Neuronal stem cell (in vitro differentiated cells): ENCODE measurements at places on chromosomes 13 and 19.

GRCh38 chr13:51628059-51628852 lies 44.0 kb downstream of the WDFY2 start:
- DNase-seq: no peak

- DNase-seq: no peak
These were observed 267.4 kb downstream of the ABCC4 start for GRCh38 chr13:95033890-95034289.

DNA sequence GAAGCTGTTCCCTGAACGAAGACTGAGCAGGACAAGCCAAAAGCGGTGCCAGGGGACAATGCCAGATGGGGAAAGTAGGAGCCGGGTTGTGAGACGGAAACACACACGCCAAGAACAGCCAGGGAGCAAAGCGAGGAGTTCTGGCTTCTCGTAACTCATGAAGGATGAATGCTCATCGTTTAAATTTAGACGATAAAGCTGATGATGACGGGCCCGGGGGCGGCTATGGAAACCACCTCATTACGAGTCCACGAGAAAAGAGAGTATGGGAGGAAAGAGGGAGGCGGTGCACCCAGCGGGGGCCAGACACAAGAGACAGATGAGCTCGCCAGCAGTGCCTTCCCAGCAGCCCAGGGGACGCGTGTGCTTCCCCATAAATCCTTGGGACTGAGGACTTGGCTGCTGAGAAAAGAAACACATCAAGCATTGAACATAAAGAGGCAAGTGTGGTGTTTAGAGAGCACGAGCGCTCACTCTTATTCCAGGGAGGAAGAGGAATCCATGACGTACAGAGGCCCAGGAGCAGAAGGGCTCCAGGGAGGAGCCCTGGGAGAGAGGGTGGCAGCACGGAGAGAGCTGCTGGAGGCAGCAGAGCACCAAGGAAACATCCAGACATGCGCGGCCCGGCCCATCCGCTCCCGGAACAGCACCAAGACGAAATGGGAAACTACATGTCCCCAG lies 70.7 kb downstream of the EPS15L1 start:
- DNase-seq: no peak

- DNase-seq: no peak
These were observed 2.5 kb upstream of the BCAT2 start for GRCh38 chr19:48813123-48813913.

DNA sequence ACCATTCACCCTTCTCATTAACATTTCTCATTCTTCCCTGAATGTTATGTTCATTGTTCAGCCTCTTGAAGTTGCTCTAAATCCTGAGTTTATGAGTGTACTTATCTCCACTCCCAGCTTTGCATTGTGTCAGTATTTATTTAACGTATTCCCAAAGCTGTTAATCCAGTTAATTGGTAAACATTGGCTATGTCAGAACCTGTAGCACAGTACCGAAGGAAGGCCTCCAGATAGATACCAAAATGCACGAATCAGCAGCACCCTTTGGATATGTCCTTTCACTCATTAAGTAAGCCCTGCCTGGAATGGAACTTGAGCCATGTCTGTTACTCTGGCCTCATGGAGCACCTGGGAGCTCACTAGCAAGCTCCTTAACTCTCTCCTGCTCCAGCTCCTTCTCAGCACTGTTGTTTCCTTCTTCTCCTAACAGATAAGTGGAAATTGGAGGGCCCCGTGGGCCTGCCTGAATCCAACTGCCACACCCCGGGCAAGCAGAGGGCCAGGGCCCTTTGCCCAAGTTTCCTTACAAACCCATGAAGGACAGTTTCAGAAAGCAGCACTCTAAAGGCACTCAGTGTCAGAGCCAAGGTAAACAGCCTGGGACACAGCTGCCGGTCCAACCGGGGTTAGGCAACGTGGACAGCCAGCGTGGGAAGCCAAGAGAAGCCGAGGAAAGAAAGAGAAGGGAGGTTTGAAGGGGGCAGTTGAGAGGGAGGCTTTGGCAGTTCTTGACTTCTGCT lies 155.0 kb upstream of the SERP2 start:
- DNase-seq: no peak

GRCh38 chr13:23852351-23852750 lies 36.8 kb downstream of the MIPEP start:
- no peak for DNase-seq

DNA sequence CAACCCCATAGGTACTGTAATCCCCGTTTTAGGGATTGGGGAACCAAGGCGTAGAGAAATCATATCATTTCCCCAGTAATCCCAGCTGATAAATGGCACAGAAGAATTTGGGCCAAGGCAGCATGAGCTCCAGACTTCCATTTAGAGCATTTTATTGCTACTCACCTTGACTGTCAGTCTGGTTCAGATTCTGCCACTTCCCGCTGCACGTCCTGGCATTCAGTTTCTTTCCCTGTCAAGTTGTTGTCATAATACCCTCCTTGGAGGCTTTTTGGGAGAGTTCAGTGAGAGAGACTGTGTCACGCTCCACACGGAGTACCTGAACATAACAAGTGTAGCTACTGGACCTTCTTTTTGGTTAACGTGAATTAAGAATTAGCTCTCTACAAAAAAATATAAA lies 7.5 kb upstream of the C1QTNF9 start:
- no peak for DNase-seq

DNA sequence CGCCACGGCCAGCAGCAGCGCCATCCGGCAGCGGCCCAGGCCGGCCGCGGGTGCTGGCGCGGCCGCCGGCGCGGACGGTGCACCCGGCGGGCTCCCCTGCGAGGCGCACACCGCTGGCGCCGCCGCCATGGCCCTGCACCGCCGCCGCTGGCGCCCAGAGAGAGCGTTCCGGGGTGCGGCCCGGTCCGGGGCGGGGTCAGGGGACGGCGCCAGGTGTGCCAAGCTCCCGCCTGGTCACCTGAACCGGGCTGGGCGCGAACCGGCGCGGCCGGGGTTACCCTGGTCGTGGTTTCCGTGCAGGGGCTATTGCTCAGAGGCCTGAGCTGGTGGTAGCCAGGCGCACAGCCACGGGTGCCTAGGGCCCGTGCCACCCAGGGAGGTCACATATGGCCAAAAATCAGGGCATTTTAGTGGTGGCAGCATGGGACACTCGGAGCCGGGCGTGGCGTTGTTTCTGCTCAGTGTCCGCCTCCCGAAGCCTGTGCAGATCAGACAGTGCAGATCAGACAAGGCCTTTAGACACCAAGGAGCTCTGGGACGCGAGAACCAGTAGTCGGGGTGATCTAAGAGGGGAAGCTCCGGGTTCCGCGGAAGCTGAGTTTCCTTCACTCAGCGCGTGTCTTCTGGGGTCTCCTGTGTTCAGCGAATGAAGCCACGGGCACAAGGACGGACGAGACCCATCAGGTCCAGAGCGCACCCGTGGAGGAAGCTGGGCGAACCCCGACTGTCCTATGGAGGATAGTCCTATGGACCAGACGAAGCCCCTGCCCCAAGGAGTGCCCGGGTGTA lies at the start of gene TMEM238:
Gene TMEM238 (minus strand): TSS at position 162 of the 789 bp plus-strand sequence. CDS start 33 bp downstream, at position 129.
- DNase-seq: no peak

DNA sequence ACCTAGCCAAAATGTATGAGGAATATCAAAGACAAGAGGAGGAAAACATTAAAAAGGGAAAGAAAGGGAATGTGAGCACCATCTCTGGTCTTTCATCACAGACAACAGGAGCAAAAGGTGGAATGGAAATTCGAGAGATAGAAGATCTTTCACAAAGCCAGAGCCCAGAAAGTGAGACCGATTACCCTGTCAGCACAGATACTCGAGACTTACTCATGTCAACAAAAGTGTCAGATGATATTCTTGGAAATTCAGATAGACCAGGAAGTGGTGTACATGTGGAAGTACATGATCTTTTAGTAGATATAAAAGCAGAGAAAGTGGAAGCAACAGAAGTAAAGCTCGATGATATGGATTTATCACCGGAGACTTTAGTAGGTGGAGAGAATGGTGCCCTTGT lies 217.0 kb downstream of the NBEA start:
- DNase-seq: no peak

DNA sequence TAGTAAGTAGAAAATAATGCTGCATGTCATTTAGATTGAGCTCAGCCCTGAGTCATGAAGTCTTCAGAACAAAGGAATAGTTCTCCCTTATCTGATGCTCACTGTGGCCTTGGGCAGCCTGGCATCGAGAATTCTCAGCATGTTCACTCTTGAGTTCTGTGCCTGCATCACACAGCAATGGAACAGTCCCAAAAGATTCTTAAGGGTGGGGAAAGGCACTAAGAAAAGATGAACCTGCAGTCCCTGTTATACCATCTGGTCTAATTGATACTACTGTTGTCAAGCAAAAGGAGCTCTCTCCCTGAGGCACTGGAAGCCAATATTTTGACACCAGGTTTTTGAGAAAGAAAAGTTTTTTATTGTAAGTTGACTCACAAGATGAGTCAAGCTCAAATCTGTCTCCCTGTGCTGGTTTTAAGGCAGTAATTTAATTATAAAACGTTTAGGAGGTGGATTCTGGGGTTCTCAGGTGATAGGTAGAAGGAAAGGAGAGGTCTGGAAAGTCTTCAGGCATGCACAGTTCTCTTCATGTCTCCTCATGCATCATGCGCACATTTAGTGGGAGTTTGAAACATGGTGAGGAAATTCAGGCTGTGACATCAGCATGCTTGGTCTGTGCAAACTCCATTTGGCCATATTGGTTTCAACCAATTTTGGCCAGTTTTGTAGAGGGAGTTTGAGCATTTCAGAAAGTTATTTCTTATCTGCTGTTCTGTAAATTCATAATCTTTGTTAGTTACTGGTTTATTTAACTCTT lies 38.1 kb upstream of the ZNF766 start:
- DNase-seq: no peak

GRCh38 chr19:16416991-16417390 lies 54.8 kb downstream of the EPS15L1 start:
- DNase-seq: no peak

DNA sequence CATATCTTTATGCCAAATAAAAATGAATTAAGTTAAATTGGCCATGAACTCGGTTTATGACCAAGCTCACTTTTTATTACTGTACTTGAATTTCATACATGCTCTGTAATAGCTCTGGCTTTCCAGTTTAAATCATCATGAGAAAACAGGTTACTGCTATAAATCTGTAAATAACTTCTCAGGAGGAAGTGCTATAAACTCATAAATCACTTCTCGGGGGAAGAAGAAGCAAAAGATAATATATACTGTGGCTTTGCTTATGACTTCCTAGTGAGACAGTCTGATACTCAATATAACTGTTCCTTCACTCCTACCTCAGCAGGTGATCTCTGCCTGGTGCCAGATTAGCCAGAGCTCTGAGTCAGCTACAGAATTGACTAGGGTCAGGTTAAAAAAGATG lies 12.5 kb downstream of the SUPT20H start:
- no peak for DNase-seq

DNA sequence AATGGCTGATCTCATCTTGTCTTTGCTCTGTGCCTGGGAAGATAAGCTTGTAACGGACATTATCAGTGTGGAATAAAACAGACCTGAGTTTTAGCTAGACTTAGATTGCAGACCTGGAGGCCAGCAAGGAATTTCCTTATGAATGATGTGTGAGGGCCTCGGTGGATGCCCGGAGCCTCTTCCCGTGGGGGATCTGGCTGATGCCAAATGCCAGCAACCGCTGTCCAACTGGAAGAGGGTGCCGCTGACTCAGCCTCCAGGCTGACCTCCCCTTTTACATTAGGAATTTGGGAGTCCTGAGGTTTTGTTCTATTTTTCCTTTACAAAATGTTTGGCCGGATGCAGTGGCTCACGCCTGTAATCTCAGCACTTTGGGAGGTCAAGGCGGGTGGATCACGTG lies 19.6 kb upstream of the LILRA2 start:
- DNase-seq: no peak

DNA sequence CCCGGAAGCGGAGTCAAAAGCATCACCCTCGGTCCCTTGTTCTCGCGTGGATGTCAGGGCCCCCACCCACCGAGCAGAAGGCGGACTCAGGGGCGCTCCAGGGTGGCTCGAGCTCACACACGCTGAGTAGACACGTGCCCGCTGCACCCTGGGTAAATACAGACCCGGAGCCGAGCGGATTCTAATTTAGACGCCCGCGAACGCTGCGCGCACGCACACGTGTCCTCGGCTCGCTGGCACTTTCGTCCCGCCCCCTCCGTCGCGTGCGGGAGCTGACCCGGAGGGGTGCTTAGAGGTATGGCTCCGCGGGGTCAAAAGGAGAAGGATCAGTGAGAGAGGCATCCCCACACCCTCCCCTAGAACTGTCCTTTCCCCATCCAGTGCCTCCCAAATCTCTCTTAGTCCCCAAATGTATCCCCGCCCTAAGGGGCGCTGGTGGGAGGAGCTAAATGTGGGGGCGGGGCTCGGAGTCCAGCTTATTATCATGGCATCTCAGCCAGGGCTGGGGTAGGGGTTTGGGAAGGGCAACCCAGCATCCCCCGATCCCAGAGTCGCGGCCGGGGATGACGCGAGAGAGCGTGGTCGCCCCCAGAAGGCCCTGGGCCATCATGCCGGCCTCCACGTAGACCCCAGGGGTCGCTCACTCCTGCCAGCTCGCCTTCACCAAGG lies 451 bp upstream of the ICAM5 start:
- DNase-seq: no peak

DNA sequence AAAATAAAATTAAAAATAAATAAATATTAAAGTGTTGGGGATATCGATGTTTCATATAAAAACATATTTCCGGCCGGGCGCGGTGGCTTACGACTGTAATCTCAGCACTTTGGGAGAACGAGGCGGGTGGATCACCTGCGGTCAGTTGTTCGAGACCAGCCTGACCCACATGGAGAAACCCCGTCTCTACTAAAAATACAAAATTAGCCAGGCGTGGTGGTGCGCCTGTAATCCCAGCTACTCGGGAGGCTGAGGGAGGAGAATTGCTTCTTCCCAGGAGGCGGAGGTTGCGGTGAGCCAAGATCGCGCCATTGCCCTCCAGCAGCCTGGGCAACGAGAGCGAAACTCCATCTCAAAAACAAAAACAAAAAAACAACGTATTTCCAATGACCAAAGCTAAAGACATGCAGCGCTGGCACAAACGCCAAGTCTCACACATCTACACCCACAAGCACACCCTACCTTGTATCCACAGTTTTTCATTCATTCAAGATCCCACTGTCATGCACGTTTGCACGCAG lies 907 bp downstream of the ZNF569 start:
- DNase-seq: no peak

DNA sequence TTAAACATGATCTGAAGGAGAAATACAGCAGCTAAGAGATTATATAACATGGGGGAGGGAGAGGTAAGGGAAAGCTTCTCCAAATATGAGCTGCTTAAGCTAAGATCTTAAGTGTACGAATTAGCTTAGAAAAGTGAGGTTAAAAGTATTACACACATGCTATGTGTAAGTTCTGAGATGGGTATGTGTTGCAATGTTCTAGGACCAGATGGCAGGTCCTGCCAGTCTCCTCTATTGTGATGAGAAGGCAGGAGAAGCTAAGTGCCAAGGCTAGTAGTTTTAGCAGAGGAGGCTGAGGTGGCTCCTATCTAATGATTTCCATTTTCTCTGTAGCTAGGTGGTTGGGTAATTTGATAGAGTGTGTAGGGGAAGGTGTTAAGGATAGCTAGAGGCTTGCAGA lies 57.6 kb downstream of the MICU2 start:
- no peak for DNase-seq

GRCh38 chr13:28958018-28958417 lies 137.9 kb downstream of the MTUS2 start:
- DNase-seq: no peak
